ENCODE measurements at places on chromosomes 3 and 15.

DNA sequence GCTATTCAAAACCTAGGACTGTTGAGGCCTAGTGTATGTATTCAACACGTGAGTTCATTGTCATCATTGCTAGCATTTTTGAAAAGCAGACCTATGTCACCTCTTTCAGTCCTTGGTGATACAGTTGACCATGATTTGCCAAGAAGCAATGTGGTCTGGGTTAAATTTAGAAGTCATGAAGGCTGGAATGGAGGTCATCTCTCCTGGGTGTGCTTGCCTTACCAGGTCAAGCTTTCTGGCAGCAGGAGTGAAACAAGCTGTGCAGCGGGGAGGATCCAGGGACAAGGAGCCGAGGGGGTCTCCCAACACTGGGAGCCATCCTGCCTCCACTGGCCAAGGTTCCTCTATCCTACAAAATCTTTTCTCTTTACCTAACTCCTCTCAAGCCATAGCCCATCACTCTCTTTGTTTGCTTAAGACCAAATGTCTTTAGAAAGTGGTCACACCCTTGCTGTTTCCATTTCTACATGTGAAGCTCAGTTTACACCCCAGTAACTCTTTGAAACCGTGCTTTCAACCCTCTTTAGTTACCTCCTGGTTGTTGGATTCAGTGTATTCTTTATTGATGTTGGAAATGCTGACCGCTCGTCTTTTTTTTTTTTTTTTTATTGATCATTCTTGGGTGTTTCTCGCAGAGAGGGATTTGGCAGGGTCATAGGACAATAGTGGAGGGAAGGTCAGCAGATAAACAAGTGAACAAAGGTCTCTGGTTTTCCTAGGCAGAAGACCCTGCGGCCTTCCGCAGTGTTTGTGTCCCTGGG, 40.0 kb downstream of the SLC28A2 start:
- no peak for DNase-seq

DNA sequence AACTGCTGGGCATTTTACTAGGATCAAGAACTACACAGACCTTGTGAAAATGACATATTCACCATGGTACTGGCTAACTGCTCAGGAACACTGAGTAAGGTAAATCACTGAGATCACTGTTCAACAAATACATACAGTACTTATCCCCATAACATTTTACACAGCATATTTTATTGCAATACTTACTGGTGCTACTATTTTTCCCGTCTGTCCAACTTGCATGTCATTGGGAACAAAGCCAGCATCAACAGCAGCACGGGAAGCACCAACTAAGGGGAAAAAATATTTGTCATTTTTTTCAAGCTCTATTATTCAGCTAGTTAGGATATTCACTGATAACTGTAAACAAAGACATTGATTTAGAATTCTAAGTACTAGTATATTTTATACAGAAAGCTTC, 37.0 kb downstream of the ETFA start:
- DNase-seq = no peak

DNA sequence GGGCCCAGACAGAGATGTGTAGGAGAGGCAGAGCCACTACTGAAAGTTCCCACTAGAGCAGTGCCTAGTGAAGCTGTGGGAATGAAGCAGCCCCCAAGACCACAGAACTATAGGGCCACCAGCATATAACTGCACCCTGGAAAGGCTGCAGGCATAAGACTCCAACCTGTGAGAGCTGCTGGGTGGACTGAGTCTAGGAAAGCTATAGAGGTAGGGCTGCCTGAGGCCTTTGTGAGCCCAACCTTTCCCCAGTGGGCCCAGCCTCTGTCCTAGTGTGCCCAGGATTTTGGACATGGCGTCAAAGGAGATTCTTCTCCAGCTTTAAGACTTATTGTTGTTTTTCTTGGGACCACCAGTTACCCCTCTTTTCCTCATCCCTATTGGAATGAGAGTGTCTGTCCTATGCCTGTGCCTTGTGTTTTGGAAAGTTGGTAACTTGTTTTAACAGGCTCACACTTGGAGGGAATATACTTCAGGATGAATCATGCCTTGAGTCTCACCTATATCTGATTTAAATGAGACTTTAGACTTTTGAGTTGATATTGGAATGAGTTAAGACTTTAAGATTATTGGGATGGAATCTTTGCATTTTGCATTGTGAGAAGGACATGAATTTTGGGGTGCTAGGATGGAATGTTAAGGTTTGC, 28.1 kb downstream of the SLMAP start:
- no peak for DNase-seq

- DNase-seq = no peak
Observed at GRCh38 chr3:11624161-11624560, 19.6 kb downstream of the VGLL4 start.

DNA sequence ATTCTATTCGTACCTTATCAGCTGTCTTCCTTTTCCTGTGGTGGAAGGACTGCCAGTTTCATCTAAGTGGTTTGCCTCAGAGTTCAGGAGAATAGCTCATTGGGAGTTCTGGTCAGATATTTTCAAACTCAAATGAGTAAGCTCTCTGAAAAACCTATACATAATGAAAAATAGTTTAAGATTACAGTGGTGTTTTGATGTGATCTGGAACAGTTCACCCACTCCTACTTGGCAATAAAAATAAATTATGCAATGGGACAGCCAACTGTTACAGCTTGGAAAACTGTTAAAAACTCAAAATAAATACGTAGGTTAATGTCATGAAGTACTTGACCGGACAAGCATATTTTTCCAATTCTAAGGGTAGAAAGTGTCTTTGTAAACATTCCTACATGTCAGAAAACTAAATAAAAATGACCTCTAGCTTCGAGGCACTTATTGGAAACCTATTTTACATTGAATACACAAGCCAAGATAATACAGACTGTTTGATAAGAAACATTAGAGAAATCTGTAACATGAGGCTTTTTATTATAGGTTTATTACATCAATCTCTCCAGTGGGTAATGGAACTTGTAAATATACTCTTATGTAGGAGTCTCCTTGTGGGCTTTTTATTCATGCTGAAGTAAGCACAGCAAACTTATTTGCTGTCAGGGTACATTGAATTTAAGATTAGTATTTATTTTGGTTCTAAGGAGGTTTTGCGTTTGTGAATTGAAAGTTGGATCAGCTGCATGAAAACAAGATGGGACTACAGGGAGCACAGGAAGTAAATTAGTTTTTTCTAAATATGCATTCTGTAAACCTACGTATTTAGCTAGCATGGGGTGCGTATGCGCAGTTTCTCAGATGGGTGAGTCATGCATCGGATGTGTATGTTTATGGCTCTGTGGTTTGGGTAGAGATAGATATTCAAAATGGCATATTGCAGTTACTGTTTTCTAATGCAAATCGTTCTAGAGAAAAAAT, 453.1 kb downstream of the IL5RA start:
- no peak for DNase-seq

GRCh38 chr3:123568875-123569274, 16.0 kb downstream of the HACD2 start:
- no peak for DNase-seq

- DNase-seq = no peak
Observed at GRCh38 chr3:107855710-107856109, 235.1 kb downstream of the CD47 start.

DNA sequence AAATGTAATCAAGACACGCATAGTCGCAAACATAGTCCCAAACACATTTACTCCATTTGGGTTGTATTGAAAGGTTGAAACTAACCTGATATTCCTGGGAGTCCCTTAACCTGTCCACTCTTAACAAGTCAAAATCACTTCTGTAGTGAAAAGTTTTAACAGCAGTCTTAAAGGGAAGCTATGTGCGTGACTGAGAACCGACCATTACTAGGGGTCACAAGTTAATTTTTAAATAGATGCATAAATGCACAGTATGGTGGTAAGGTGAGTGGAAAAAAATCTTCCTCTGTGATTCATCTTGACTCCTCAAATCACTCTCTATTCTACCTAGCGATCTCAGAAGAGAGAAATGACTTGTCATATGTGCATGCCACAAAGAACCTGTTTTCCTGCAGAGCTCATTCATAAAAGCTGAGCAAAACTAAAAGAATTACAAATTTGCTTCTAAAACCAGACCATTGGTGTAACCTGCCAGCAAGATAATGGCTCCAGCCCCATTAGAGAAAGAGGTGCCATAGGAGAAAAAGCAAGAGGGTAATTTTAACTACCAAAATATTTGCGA, 4.8 kb downstream of the GPR15 start:
- no peak for DNase-seq

GRCh38 chr3:8739757-8740504, 6.3 kb downstream of the CAV3 start:
- DNase-seq = no peak

- peak; percentile 5 for DNase-seq
Observed at GRCh38 chr15:45171912-45172311, 15.9 kb downstream of the SHF start.

DNA sequence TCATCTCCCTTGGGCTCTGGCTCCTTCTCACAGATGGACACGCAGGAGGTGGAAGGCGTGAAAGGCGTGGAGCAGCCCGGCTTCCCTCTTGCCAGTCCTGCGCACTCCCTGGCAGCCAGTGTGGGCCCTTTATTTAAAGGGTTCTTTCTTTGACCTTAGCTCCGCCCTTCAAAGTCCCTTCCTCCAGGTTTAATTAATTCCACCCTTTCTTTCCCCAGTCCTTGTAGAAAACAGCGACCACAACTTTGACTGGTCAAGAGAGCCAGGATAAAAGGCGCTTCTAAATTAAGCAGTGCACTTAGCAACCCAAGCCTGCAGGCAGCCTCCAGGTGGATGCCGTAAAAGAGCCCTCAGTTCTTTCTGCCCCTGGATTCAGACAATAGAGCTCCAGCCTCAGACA, at the start of gene HDC:
Gene HDC (minus strand): TSS at position 107 of the 400 bp plus-strand sequence. CDS start 103 bp downstream, at position 4.
- DNase-seq = no peak

GRCh38 chr15:89770041-89770440, 6.1 kb upstream of the MESP2 start:
- DNase-seq = no peak
